Activated CD8-positive, alpha-beta memory T cell treated with anti-CD3 and anti-CD28 coated beads for 1 hour (primary cell): ENCODE measurements at places on chromosomes 5 and 9.

DNA sequence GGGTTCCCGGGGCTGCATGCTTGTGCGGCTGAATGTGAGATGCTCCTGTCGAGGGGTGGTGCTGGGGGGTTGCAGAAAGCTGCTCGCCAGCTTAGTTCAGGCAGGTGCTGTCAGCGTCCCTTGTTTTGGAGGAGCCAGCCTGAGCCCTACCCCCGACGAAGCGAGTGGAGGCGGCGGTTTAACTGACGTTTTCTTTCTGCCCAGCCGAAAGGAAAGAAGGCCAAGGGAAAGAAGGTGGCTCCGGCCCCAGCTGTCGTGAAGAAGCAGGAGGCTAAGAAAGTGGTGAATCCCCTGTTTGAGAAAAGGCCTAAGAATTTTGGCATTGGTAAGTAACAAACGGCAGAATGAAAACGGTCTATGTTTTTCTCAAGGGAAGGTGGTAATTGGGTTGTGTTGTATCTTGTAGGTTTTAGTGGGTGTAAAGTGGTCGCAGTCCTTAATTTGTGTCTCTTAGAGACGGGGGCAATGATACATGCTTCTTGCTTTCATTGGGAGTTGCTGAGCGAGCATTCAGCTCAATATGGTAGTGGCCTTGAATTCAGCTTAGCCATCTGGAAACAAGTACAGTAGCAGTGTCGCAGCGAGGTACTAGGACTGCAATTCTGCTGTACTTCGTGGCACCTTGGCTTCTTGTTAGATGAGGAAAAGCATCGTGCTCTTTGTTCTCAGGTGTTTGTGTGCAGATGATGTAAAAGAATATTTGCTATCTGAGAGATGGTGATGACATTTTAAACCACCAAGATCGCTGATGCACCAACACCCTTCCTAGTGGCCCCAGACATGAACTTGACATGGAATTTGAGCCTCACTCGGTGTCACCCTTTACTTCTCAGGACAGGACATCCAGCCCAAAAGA is 928 bp downstream of the RPL7A start:
- no peak for DNase-seq

DNA sequence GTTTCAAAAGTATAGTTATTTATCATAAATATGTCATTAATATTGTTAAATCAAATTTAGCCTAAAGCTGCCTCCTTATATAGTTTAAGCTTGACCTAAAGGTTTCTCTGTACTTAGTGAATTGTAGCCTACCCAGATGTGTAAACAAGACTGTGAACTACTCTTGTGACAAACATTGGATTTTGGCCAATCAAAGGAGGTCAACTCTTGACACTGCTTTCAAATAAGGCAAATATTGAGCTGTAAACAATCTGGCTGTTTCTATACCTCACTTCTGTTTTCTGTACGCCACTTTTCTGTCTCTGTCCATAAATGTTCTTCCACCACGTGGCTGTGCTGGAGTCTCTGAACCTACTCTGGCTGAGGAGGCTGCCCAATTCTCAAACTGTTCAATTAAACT is 51.2 kb downstream of the FXN start:
- DNase-seq, result no peak

GRCh38 chr5:128376577-128376976 is 161.5 kb downstream of the FBN2 start:
- no peak for DNase-seq

- no peak for DNase-seq
Observed at GRCh38 chr9:95635986-95636671, 119.4 kb upstream of the PTCH1 start.

- no peak for DNase-seq
Observed at GRCh38 chr5:41279040-41279439, 65.7 kb upstream of the C6 start.

DNA sequence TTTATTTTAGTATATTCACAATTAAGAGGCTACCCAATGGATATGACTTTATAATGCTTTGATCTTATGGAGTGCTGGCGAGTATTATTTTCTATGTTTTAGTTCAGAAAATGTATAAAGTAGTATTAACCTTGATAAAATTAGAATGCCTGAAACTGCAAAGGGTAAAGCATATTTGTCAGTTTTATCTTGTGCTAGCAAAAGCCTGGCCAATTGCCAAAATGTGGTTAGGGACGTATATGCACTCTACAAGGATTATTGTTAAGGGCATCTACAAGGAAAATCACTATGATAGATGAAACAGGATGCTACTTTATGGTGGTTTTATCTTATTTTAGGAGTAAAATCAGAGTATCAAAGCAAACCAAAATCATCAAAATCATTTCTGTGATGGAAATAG is 281.7 kb downstream of the CCDC171 start:
- no peak for DNase-seq

GRCh38 chr9:95343725-95344287 is 26.3 kb upstream of the FANCC start:
- DNase-seq, result no peak

DNA sequence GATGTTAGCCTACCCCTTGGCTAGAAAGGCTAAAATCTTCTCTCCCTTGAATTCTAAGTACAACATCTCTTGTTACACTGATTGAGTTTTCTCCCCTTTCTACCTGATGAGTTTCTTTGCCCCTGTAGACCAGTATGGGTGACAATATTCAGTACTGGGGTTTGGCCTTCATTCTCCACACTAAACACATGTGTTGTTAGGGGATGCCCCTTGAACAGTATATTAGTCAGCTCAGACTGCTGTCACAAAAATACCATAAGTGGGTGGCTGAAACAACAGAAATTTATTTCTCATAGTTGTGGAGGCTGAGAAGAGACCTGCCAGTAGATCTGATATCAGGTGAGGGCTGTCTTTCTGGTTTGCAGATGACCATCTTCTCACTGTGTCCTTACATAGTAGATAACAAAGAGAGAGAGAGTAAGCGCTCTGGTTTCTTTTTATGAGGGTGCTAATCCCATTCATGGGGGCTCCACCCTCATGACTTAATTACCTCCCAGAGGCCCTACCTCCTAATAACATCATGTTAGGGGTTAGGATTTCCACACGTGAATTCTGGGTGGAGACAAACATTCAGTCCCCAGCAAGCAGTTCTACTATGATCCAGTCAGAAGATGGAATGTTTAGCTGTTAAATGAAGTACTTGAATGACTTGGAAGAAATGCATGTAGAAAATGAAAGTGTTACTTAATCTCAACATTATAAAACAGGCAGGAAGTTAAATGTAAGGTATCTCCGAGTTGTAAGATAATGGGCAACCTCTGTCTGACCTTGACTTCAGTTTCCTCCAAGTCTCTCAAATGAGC is 17.5 kb downstream of the VLDLR start:
- DNase-seq, result no peak

- no peak for DNase-seq
Observed at GRCh38 chr5:149745-150485, 41.4 kb upstream of the LRRC14B start.

DNA sequence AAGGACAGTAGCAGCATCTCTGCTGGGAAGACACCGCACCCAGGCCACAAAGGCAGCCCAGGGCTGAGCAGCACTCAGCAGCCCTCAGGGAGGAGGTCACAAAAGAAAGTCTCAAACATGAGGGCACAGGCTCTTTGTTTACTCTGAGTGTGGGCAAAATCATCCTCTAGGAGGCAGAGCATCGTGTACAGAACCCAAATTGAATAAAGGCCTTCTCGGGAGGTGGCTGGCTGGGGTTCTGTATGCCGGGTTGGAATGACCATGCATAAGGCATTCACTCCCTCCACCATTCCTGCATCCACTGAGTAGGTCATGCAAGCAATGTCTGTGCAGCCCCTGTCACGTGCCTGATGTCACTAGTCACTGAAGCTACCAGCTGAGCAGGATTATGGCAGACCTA is 412.8 kb downstream of the SPOCK1 start:
- no peak for DNase-seq

- no peak for DNase-seq
Observed at GRCh38 chr9:78294290-78295176, 2.4 kb upstream of the PSAT1 start.

DNA sequence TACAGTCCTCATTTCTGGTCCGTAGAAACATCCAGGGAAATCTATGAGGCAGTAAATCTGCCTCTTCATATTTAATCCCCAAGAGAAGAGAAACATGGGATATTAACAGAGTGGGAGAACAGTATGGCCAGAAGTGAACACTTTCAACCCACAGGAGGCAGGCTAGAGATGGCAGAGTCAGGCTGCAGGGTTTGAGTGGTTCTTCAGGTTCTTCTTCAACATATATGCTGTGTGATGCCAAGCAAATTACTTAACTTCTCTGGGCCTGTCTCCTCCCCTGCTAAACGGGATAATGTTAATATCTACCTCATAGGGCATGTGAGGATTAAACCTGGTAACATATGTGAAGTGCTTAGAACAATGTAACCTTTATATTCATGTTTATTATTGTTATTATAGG is 321.8 kb downstream of the PSAT1 start:
- DNase-seq, result no peak

- DNase-seq, result no peak
Observed at GRCh38 chr9:124555043-124555442, 47.8 kb upstream of the NR5A1 start.

DNA sequence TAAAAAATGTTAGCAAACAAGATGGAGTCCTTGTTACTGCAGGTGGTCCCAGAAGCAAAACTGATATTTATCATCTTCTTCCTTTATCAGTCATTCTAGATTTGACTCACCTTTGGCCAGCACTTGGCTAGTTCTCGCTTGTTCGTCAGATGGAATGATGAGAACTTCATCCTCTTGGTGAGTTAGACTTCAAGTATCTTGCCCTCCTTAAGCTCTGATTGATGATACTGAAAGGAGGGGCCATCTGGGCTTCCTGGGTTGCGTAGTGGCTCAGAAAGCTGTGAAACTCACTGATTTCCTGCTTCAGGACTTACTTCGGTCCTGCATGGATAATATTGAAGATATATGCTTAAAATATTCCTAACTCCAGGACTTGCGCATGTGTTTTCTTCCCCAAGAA is 1248.2 kb upstream of the CDH9 start:
- no peak for DNase-seq

DNA sequence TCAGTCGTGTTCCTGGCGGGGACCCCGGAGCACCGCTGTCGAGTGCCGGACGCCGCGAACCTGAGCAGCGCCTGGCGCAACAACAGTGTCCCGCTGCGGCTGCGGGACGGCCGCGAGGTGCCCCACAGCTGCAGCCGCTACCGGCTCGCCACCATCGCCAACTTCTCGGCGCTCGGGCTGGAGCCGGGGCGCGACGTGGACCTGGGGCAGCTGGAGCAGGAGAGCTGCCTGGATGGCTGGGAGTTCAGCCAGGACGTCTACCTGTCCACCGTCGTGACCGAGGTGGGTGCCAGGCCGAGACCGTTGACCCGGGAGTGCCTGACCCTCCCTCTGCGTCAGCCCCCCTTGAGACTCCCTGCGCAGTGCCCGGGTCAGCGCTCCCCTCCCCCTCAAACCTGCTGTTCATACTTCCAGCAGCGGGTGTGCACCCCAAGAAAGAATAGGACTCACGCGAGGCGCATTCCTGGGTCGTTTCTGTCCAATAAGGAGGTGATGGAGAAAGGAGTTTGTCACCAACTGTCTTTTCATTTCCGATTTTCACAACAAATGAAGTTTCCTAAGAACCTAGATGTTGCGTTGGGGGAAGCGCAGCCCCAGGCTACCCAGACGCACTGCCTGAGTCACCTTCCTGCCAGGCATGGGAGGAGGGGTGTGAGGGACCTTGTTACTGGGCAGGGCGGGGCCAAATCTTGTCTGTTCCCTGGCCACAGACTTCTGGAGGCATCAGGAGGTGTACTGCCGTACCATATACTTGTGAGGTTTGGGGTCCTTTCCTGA is 722 bp downstream of the SLC22A4 start:
- DNase-seq, result peak; percentile 54

- no peak for DNase-seq
Observed at GRCh38 chr5:66440202-66440680, 156.0 kb upstream of the MAST4 start.

DNA sequence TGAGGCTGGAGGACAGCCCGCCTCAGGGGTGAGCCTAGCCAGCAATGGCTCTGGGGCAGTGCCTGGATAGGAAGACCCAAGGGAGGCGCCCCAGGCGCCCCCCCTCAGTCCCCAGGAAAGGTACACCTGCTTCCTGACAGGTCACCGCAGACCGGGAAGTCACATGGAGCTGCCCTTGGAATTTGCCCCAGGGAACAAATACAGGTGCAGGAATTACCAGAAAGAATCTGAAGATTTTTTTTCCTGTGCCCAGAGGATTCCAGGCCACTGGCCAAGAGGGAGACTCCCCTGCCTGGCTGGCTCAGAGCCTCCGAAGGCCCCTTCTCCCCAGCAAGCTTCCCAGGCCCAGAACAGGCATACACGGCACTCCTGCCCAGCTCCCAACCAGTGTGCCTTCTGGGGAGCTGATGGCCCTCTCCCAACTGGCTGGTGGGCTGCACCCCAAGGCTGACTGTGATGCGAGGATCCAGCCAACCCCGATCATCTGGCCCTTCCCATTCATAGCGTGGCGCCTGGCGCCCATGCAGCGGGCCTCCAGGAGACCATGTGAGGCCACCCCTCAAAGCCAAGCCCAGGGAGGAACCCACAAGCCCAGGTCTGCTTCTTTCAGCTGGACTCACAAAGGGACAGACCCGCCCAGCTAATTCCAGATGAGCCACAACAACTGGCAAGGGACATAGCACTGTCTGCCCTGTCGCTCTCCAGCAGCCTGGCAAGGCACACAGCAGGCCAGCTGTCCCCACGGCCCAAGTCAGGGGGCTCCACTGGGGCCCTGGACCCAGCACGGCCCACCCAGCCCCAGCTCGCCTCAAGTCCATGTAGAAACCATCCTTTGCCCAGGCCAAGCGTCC is 2.3 kb downstream of the TPRN start:
- DNase-seq, result no peak

DNA sequence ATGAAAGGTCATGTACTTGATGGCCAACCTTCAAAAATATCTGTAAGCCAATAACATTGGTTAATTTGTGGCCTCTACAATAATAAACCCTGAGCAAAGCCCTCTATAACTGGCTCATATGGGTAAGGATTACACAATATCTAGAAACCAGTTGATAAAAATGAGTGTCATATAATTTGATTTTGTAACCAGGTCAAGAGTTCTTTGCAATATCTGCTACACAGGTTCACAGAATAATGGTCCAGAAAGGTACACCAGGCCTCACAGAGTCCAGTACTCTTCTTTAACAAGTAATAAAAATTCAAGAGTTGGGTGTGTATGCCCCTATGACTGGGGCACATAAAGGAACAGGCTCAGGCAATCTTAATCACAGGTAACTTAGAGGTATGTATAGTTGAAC is 95.3 kb downstream of the AUH start:
- no peak for DNase-seq

- no peak for DNase-seq
Observed at GRCh38 chr9:93379051-93379450, 72.4 kb upstream of the FAM120A start.

DNA sequence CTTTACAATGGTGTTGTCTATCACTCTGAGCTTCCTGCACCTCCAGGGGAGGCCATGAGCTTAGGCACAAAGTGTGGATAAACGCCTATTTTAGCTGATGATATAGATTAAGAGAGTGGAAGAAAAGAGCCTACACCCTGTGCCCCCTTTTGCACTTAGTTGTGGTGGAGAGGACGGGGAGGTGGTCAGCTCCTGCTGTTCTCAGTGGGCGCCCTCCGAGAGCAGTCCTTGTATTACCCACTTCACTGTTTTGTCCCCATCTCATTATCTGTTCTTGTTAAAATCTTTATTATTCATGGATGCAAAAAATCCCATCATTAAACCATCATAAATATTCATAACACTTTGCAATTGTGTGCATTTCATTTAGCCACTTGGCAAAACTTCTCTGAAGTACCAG is 303.3 kb downstream of the EFNA5 start:
- no peak for DNase-seq
